ENCODE measurements at places on chromosomes 4 and X. TPM values are rescaled to one million over a fixed set of nuclear protein-coding genes. Genes with fewer than 3 reads are reported as not detected.

The PARM1 gene
- polyA plus RNA-seq, result 100 TPM

The MAGEB16 gene
- polyA plus RNA-seq, result not detected

The BTK gene
- polyA plus RNA-seq, result 3.5 TPM

The CHRNA9 gene
- polyA plus RNA-seq, result not detected

The PPEF2 gene
- 0.43 TPM for polyA plus RNA-seq

The ATP8A1 gene
- polyA plus RNA-seq, result 9.8 TPM

The SSX2 gene
- polyA plus RNA-seq, result not detected

The POF1B gene
- polyA plus RNA-seq, result 0.09 TPM

The HHIP gene
- polyA plus RNA-seq, result 5.3 TPM

The CDKL5 gene
- 3.5 TPM for polyA plus RNA-seq

The LIMCH1 gene
- 82.8 TPM for polyA plus RNA-seq

The PNPLA4 gene
- 13.2 TPM for polyA plus RNA-seq

The NKX6-1 gene
- polyA plus RNA-seq, result not detected

The ARHGAP10 gene
- polyA plus RNA-seq, result 32.4 TPM

The ELOVL6 gene
- 10.0 TPM for polyA plus RNA-seq

The TMSB15A gene
- polyA plus RNA-seq, result 16.6 TPM

The HTR2C gene
- not detected for polyA plus RNA-seq

The GAGE2A gene
- polyA plus RNA-seq, result not detected

The RS1 gene
- polyA plus RNA-seq, result not detected

The GAGE10 gene
- not detected for polyA plus RNA-seq

The KDR gene
- polyA plus RNA-seq, result 41.0 TPM

The SYN1 gene
- 10.6 TPM for polyA plus RNA-seq

The CXCL10 gene
- polyA plus RNA-seq, result not detected

The SLC7A11 gene
- polyA plus RNA-seq, result 0.58 TPM

The HS3ST1 gene
- 0.64 TPM for polyA plus RNA-seq

The NUDT11 gene
- polyA plus RNA-seq, result 5.1 TPM

The CDKL2 gene
- polyA plus RNA-seq, result 0.12 TPM

The HGFAC gene
- 2.2 TPM for polyA plus RNA-seq

The PKD2 gene
- 20.1 TPM for polyA plus RNA-seq

The TMEM35A gene
- 1.5 TPM for polyA plus RNA-seq

The S100G gene
- not detected for polyA plus RNA-seq

The PCYT1B gene
- 3.1 TPM for polyA plus RNA-seq

The ODAPH gene
- not detected for polyA plus RNA-seq

The IL3RA gene
- polyA plus RNA-seq, result 19.0 TPM

The GIMD1 gene
- polyA plus RNA-seq, result not detected

The VCX2 gene
- not detected for polyA plus RNA-seq

The HPSE gene
- 0.76 TPM for polyA plus RNA-seq

The CTAG1A gene
- not detected for polyA plus RNA-seq

The SYTL4 gene
- polyA plus RNA-seq, result 7.9 TPM

The PSAPL1 gene
- polyA plus RNA-seq, result not detected

The DRP2 gene
- polyA plus RNA-seq, result 3.0 TPM

The NLGN4X gene
- 3.5 TPM for polyA plus RNA-seq

The CORIN gene
- polyA plus RNA-seq, result 1.3 TPM

The MAGED4B gene
- 37.2 TPM for polyA plus RNA-seq

The SPANXN3 gene
- not detected for polyA plus RNA-seq

The GRIA2 gene
- 9.7 TPM for polyA plus RNA-seq

The CSN2 gene
- polyA plus RNA-seq, result not detected

The CCDC158 gene
- polyA plus RNA-seq, result 1.5 TPM

The MTM1 gene
- polyA plus RNA-seq, result 4.0 TPM

The JADE1 gene
- 25.6 TPM for polyA plus RNA-seq

The SPON2 gene
- 58.5 TPM for polyA plus RNA-seq

The TMEM47 gene
- polyA plus RNA-seq, result 86.5 TPM

Measured in muscle of leg (tissue), 16 donors.